SIG-M5 (cell line): ENCODE measurements at places on chromosomes 2 and 18.

GRCh38 chr2:232571026-232571474 lies 20.6 kb downstream of the EIF4E2 start:
- DNase-seq, result no peak

- DNase-seq, result no peak
Measured at GRCh38 chr2:236935083-236935482, 150.6 kb upstream of the COPS8 start.

DNA sequence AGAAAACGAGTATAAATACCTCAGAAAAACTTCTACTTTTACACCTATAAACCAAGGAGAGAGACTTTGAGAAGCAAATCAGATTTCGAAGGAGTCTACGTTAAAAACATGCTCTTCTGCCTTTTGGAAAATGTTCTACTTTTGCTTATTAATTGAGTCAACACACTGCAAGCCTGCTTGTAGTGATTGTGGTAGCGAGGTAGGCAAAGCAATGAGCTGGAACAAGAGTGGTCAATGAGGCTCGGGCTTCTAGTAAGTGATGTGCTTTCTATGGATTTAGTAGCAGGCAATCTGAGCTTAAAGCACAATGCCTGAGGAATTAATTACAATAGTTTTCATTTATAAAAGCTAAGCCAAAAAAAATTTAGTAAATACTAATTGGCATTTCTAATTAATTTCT lies 103.4 kb upstream of the TFCP2L1 start:
- DNase-seq, result no peak

- DNase-seq, result no peak
Measured at GRCh38 chr18:56445422-56445821, 193.0 kb downstream of the TXNL1 start.

DNA sequence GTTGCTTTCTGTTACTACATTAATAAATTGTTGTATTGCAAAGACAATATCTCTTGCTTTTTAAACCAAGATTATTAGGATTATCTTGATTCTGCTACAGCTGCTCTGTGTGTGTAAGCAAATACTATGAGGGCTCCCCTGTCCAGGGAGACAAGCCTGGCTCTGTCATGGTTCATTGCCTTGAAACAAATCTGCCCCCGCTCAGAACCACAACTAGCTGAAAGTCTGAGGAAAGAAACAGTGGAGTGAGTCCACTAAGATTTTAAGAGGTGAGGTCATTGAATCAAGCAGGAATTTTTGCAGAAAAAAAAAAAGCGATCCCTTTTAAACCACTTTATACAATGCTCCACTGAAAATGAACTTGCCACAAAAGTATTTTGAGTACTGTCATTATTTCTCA lies 30.8 kb upstream of the LRRTM4 start:
- DNase-seq, result no peak

- no peak for DNase-seq
Measured at GRCh38 chr2:181741756-181742155, 61.4 kb upstream of the NEUROD1 start.

DNA sequence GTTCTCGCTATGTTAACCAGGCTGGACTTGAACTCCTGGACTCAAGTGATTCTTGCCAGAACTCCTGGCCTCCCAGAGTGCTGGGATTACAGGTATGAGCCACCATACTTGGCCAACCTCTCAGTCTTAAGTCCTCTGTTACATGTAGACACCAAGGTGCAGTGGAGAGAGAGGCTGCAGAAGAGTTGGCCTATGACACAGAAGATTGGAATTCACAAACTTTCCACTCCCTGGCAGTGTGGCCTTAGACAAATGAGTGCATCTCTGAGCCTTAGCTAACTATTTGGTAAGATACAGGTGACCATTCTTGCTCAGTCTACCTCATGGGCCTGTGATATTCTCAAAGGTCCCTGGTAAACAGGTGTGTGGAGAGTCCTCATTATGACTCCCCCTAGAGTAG lies 159.7 kb downstream of the MYCN start:
- no peak for DNase-seq

- no peak for DNase-seq
Measured at GRCh38 chr2:145339646-145340045, 819.7 kb upstream of the ZEB2 start.

DNA sequence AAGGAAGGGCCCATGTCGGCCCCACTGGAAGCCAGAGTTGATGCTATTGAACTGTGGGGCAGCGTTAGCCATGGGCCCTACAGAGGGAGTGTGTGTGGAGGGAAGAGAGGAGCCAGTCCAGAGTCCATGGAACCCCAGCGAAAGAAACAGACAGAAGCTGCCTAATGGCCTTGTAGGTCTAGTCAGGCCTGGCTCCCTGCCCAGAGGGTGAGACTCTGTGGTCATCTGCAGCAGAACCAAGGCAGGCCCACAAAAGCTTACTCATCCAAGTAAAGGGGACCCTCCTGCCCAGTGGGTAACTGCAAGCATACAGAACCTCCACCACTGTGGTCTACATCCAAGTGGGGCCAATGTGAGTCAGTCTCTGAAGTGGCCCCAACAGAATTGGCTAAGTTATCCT lies 439.8 kb downstream of the TGIF1 start:
- no peak for DNase-seq

DNA sequence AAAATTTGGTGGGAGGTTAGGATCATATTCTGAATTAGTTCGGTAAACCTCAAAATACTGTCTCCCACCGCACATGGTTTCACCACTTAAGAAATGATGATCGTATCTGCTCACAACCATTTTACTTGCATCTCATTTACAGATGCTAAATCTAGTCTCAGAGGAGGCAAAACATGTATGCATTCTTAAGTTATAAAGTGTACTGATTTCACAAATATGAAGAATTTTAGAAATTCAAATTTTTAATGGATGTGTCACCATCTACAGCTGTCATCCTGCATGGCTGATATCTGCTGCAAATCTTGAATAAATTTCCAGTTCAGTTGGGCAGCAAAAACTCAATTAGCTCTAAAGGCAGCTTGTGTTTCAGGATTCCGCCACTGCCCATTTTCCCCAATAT lies 243.3 kb upstream of the KCNJ3 start:
- DNase-seq, result no peak

GRCh38 chr2:74201596-74201995 lies 3.2 kb downstream of the MTHFD2 start:
- DNase-seq, result no peak

DNA sequence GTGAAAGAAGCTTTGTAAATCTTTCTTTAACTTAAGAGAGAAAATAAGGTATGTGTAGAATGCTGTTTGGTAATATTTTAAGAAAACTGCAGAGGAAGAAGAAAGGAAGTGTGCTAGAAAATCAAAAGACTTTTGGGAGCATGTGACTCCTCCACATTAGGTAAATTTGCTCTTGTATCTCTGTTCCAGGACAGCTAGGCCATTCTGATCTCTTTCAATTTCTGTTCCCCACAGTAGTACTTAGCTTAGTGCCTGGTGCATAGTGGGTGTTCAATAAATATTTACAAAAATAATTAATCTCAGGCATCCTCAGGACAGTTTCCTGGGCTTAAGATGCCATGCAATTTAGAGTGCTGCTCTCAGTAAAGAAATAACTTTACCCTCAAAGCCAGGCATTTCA lies 105.0 kb downstream of the GPD2 start:
- DNase-seq, result no peak

- no peak for DNase-seq
Measured at GRCh38 chr2:223050900-223051504, 988 bp upstream of the KCNE4 start.

- no peak for DNase-seq
Measured at GRCh38 chr2:220182790-220183189, 555.4 kb downstream of the SLC4A3 start.

- DNase-seq, result no peak
Measured at GRCh38 chr2:7052404-7052803, 135.2 kb downstream of the RNF144A start.

DNA sequence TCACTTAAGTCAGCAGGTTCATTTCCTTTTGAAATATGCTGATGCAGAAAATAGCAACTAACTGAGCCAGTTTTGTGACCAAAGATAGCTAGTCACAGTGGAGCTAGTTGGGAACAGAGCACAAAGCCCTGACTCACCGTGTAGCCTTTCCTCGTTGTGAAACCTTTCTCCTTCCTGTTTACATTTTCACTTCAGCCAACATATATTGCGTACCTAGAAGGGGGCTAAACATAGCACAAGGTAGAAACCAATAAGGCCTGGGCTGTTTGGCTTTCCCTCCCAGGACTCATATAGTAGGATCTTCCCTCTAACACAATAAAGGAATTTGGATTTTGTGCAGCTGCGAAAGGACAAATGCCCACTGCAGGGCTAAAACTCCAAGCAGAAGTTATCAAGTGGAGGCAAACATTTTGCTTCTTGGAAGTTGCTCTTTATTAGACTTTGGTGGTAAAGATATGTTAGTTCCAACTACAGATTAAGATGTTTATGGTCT lies 24.5 kb upstream of the LPIN2 start:
- no peak for DNase-seq

DNA sequence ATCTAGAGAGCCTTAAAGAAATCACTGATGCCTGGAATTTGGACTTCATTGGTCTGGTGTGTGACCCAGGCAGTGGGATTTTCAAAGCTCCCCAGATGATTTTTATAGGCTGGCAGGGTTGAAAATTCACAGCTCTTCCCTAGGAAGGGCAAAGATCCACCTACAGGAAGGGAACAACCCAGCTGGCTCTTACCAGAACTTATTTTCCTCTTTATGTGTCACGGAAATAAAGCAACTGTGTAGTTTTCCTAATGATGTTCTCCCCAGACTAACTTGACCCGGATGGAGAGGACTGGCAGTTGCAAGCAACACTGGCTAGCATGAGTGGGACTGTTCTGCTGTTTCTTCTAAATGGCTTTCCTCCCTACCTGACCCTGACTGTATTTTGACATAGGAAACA lies 235.6 kb downstream of the ALPK2 start:
- DNase-seq, result no peak

DNA sequence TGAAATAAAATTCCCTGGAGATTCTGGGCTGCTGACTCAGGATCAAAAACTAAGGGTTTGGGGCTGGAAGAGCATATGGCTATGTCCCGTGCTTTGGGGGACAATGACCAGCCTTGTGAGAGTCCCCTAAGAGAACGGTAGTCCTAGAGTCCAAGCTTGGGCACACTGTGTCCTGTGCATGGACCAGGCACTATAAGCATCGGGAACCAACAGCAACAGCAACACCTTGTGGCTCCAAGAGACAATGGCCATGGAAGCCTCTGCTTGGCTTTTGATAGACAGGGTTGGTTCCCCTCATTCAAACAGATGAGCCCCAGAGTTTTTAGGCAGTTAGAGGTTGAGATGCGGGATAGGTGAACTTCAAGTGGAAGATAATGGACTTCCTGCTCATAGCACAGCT lies 294.4 kb upstream of the CHAC2 start:
- DNase-seq, result no peak

GRCh38 chr2:234469972-234470371 lies 26.9 kb downstream of the ARL4C start:
- DNase-seq, result no peak

GRCh38 chr2:191804766-191805165 lies 42.1 kb downstream of the CAVIN2 start:
- no peak for DNase-seq

DNA sequence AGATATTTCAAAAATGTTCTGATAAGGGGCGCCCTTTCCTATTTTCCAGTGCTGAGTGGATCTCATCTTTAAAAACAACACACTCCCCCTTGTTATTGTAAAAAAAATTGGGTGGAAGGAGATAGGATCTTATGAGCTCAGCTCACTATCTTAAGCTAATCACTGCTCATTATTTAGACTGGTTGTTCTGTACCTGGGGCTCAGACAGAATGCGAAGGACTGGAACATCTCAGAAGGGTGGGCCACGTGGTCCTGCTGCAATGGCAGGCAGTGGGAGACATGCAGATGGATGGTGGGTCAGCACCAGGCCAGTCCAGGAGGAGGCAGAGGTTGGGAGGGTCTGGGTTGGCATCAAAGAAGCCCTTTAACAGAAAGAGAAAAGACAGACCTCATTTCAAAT lies 48.3 kb upstream of the GPR155 start:
- DNase-seq, result no peak

- DNase-seq, result no peak
Measured at GRCh38 chr2:170587922-170588321, 127.2 kb upstream of the SP5 start.
